ENCODE measurements at places on chromosomes 5 and 9.

GRCh38 chr5:96195123-96195522 is 233.5 kb upstream of the ELL2 start:
- DNase-seq, result no peak

DNA sequence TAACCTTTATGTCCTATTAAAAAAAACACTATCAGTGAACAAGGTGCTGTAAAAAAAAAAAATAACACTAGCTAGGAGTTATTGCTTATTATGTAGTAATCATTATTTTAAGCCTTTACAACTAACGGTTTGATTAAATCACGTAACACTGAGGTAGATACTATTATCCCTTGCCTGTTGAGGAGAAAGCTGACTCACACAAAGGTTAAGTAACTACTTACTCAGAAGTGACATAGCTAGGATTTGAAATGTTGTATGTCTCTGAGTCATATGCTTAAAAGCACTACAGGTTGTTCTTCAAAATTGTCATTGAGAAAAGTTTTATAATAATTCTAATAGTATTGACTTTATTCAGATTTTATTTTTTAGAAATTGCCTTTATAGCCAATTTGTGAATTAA is 8.8 kb downstream of the TENT2 start:
- no peak for DNase-seq

GRCh38 chr5:168859471-168859870 is 280.3 kb upstream of the PANK3 start:
- DNase-seq, result no peak

DNA sequence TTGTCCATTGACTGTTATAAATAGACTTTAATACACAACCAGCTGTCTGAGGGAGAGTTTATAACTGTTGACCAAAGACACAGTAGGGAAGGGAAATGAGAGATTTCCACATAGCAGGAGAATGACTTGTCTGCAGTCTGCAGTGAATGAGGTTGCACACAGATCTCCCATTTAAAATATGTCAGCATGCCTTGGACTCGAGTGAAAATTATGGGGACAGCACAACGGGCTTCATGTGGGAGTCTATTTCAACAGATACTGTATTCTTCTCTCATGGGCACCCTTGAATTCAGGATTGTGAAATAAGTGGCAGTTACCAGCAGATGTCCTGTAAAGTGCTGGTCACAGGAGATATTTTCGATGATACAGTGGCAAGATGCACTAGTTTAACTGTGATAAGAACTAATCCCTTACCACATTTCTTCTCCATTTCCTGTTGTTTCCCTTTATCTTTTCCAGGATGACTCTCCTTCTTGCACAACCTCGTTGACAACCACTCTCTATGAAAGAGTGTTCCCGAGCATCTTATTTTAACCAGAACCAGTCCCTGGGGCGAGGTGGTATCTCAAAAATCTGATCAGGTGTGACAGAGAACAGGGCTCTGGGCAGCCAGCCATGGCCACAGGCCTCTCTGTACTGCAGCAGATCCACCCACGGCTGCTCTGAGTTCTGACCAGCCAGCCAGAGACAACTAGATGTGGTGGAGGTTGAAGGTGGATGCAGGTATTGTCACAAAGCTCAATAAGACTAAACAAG is 51.5 kb upstream of the MAP3K1 start:
- DNase-seq, result no peak

- DNase-seq, result no peak
Measured at GRCh38 chr5:79349047-79349446, 113.1 kb downstream of the JMY start.

DNA sequence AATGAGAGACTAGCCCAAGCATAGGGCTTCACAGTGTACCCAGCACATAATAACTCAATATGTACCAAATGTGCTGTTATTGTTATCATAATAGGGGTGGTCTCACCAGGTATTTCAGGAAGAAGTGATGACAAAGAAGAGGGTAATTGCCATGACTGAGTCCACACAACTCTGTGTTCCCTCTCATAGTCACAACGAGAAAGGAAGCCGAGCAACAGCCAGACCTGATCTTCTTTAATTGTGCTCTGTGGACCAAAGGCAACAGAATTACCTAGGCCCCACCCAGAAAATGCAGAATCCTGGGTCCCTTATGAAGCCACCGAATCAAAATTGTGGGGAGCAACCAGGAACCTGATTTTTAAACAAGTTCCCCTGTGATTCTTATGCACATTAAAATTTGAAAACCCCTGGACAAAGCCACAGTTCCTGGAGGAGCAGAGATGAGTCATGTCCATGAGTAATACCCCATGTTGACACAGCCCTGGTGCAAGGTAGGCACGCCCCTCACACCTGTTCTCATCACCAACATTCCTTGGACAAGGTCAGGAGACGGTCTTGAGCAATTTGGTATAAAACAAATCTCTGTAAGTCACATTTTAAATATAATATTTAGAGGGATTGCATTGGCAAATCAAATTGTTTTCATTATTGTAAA is 5.2 kb downstream of the FGF1 start:
- DNase-seq, result no peak

GRCh38 chr9:91727316-91727861 is 222.6 kb downstream of the ROR2 start:
- no peak for DNase-seq

GRCh38 chr5:144308174-144308573 is 137.5 kb downstream of the KCTD16 start:
- DNase-seq, result no peak

DNA sequence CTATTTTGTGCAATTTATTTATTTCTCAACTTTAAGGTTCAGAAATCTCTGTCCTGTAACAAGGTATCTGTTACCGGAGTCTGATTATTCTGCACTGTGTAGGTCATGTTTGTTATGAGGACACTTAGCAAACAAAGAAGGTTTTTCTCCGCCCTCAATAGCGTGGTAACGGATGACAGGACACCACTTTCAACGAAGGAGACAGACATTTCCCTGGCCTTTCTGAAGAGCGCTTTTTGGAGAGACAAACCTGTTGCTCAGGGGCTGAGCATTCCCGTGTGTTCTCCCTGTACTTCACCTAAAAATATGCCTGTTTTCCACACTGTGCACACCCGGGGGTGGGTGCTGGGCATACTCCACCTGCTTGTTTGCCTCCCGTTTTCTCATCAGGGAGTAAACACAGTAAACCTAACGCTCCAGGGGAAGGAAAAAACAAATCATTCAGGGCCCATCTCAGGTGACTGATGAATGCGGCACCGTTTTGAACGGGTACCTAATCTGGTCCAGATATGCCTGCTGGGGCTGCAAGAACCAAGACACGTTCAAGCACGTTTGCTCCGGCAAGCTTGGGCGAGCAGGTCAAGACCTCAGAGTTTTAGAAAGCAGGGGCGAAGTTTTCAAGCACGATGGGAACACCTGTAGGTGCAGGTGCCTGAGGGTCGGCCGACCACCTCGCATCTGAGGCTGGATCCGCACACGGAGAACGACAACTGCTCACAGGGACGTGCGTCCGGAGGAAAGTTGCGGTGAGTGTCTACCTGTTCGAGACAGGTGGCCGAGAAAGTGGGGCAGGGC is 859 bp downstream of the RETREG1 start:
- DNase-seq, result no peak

- no peak for DNase-seq
Measured at GRCh38 chr5:125766706-125767105, 656.5 kb upstream of the GRAMD2B start.

DNA sequence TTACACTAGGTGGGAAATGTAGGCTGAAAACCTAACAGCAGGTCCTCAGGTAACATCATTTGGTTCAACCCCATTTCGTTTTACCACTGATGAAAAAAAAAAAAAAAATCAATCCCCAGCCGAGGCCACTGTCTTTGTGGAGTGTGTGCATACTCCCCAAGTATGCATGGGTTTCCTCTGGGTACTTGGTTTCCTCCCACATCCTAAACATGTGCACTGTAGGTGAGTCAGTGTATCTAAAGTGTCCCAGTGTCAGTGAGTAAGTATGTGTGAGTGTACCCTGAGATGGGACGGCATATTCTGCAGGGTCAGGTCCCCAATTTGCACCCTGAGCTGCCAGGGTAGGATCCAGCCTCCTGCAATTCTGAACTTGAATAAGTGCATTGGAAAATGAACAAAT is 966.5 kb upstream of the DMAC1 start:
- no peak for DNase-seq

GRCh38 chr5:44233691-44234090 is 155.5 kb downstream of the FGF10 start:
- DNase-seq, result no peak

DNA sequence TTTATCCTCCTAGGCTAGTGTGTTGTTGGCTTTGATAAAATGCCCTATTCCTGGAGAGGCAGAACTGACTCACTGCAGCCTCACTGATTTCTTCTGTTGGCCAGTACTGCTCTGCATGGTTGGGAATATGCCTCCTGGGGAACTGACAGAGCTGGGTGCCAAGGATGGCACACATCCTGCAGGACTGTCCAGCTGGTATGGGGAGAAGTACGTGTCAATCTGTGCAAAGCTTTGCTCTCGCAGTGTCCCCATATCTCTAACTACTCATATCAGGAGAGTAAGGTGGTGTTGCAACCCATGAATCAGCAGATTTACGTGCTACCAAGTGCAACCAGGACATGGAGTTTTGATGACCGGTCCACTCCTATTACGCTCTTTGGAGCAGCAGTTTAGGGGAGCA is 74.7 kb downstream of the TEK start:
- no peak for DNase-seq

DNA sequence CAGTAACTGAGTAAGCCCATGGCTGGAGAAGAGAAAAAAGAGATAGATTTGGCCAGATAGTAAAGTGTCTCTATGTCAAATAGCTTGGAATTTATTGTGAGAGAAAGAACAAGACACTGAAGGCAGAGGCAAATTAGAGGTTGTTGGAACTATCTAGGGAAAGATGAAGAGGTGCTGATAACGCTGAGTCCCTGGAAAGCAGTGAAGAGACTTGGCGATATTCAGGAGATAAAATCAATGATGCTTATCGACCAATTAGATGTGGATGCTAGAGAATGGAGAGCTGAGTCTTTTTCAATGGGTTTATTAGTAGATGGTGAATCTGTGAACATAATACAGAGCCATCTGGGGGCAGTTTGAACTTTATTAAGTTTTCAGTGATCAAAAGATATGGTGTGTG is 48.6 kb upstream of the GABRA1 start:
- DNase-seq, result no peak

- DNase-seq, result peak; percentile 91
Measured at GRCh38 chr5:71652803-71653543, 65.8 kb downstream of the MCCC2 start.

GRCh38 chr9:3894772-3895171 is 369.0 kb upstream of the RFX3 start:
- DNase-seq, result no peak

DNA sequence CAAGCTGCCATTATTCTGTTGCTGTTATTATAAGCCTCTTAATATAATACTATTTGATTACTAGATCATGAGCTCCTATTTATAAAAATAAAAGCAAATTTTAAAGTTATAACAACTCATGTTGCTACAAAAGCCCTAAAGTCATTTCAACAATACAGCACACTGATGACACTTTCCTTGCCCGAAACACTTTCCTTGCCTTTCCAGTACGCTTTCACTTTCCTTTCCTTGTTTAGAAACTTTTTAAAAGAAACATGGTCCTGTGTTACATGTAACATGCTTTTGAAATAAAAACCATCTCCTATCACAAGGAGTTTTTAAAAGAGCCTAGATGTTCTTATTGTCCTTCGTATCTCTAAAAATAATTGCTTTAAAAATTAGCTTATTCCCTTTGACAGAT is 688.4 kb downstream of the PTPRD start:
- DNase-seq, result no peak

DNA sequence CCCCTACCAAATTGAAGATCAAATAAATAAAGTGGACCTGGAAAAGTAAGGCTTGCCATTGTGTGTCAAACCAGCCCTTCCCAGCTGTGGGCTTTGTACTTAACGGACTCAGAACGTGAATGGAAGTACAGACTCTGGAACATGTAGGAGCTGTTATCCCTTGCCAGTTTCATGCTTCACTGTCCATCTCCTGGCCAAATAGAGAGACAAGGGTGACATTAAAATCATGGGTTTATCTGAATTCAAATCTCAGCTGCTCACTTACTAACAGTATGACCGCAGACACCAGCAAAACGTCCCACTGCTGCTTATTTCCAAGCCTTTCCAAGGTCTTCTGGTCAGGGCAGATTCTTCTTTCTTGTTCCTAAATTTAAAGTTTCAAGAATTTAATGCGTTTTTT is 52.2 kb downstream of the EXOSC2 start:
- DNase-seq, result no peak

- DNase-seq, result no peak
Measured at GRCh38 chr5:91297994-91298393, 85.1 kb downstream of the ARRDC3 start.

- DNase-seq, result no peak
Measured at GRCh38 chr9:136722969-136723356, 10.6 kb downstream of the DIPK1B start.

- DNase-seq, result no peak
Measured at GRCh38 chr9:117821954-117822353, 117.8 kb downstream of the TLR4 start.

DNA sequence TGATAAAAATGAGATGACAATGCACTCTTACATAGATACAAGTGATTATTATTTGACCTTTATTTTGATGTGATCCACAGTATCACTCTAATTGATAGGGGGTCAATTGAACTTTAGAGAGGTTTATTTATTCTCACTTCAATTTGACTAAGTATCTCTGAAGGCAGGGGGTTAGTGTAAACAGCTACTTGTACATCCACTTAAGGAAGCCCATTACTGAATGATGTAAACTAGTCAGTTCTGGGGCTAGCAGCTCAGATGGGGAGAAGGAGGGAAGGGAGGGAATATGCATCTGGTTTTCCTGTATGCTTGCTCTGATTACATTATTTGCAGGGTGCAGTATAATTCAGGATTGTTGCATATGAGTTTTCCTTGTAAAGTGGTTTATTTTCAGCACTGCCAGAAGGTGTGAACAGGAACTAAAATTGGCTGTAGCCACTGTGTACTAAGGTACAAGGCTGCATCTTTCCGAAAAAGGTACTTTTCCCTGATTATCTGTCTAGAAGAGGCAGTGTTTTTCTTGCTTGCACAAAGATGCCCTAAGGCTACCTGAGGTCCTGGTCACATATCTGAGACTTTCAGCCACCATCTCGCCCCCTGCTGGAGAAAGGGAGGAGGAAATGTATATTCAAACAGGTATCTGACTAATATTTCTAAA is 51.2 kb downstream of the MRPS27 start:
- no peak for DNase-seq

DNA sequence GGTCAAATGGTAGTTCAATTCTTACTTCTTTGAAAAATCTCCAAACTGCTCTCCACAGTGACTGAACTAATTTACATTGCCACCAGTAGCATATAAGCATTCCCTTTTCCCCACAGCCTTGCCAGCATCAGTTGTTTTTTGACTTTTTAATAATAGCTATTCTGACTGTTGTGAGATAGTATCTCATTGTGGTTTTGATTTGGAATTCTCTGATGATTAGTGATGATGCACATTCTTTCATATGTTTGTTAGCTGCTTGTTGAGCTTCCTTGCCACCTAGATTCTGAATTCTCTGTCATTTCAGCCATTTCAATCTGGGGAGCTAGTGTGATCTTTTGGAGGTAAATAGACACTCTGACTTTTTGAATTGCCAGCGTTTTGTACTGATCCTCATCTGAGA is 24.0 kb downstream of the CDK20 start:
- no peak for DNase-seq

All from DMS 273 treated with DMSO at 0.1 percent for 48 hours (cell line).